ENCODE measurements at places on chromosomes 4 and X.

- no peak for DNase-seq
These were observed 26.5 kb upstream of the MANBA start for GRCh38 chr4:102787096-102787881.

GRCh38 chrX:116726806-116727205 lies 264.0 kb upstream of the CT83 start:
- DNase-seq, result no peak

GRCh38 chr4:156568484-156568883 lies 403.1 kb downstream of the PDGFC start:
- DNase-seq, result no peak

DNA sequence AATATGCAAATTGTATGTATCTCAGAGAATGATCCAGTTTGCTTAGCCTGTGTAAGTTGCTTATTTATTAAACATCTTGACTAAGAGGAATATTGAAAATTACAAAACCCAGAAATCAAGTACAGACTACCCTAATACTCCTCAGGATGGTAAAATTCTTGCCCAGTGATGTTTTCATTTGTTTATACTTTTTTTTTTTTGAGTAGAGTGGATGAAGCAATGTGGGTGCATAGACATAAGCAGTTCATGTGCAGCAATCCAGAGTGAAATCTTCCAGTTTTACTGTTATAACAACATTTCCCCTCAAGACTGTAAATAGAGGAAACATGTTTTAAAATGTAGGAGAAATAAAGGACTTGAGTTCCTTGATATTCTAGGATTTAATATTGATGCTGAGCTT lies 4.7 kb downstream of the GLRB start:
- no peak for DNase-seq

- no peak for DNase-seq
These were observed 156.0 kb downstream of the SH3KBP1 start for GRCh38 chrX:19731307-19731820.

DNA sequence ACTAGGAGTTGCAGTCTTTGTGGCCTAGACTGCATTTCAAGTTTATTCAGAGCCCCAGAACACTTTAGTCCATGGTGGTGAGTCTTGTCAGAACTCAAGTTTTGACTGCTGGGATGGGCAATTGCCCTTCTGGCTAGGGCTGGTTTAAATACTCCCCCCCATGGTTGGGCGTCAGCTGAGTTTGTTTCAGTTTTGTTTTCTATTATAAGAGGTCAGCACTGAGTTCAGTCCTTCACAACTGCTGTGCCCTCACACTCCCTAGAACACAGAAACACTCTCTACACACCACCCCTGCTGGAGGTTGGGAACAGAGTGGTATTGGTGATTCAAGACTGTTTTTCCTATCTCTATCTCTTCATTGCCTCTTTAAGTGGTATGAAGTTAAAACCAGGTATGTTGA lies 217.0 kb downstream of the GUCY2F start:
- DNase-seq, result no peak
